CD4-positive, alpha-beta T cell treated with Interleukin-21 for 1 hour (primary cell): ENCODE measurements at places on chromosomes 1 and 21.

GRCh38 chr1:92084651-92085050 is 4.5 kb downstream of the BTBD8 start:
- DNase-seq, result no peak

GRCh38 chr1:185237661-185238060 is 79.4 kb downstream of the IVNS1ABP start:
- no peak for DNase-seq

GRCh38 chr1:232179896-232180778 is 449.8 kb downstream of the SIPA1L2 start:
- no peak for DNase-seq

DNA sequence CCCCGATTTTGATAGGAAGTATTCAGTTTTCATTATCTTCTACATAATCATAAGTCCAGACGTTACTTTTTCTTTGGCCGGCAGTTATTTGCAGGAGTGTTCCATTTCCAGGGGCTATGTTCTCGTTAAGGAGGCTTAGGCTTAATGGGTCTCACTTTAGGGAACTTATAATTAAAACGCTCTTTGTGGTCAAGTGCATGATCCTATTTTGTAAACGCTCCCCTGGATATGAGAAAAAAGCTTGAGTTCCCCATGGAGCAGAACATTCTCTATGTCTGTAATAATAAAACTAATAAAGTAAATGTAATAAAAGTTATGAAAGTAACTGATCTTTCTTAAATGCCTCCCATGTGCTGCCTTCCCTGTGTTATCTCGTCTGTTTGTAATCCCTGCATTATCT is 48.7 kb upstream of the GPR153 start:
- DNase-seq, result no peak

- DNase-seq, result no peak
Observed at GRCh38 chr1:110440877-110441276, 10.1 kb upstream of the PROK1 start.

DNA sequence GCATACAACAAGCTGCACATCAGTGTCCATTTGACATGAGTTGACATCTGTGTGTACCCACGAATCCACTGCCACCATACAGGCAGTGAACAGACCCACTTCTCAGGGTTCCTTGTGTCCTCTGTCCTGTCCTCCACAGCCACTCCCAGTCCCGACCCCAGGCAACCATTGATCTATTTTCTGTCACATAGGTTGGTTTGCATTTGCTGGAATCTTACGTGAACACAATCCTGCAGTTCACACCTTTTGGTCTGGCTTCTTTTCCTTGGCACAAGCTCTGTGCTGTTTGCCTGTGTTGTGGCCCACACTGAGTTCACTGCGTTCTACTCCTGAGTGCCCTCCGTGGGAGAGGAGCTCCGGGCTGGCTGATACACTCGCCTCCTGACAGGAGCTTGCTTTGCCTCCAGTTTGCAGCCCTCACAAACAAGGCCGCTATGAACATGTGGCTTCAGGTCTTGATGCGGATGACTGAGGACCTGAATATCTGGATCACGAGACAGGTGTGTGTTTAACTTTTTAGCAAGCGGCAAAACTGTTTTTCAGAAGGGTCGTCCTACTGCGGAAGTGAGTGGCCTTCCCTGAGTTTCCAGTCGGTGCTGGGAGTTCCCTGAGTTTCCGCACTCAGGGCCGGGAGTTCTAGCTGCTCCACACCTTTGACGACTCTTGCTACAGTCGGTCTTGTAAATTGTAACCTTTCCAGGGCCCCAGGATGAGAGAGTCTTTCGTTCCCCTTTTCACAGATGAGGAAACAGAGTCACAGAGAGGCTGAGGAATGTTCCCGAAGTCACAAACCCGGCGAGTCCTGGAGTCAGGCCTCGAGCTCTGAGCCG is 13.0 kb upstream of the COL18A1 start:
- no peak for DNase-seq
